ENCODE measurements at places on chromosomes 3 and 15.

GRCh38 chr15:101479851-101480612 lies 9.5 kb downstream of the PCSK6 start:
- no peak for DNase-seq

DNA sequence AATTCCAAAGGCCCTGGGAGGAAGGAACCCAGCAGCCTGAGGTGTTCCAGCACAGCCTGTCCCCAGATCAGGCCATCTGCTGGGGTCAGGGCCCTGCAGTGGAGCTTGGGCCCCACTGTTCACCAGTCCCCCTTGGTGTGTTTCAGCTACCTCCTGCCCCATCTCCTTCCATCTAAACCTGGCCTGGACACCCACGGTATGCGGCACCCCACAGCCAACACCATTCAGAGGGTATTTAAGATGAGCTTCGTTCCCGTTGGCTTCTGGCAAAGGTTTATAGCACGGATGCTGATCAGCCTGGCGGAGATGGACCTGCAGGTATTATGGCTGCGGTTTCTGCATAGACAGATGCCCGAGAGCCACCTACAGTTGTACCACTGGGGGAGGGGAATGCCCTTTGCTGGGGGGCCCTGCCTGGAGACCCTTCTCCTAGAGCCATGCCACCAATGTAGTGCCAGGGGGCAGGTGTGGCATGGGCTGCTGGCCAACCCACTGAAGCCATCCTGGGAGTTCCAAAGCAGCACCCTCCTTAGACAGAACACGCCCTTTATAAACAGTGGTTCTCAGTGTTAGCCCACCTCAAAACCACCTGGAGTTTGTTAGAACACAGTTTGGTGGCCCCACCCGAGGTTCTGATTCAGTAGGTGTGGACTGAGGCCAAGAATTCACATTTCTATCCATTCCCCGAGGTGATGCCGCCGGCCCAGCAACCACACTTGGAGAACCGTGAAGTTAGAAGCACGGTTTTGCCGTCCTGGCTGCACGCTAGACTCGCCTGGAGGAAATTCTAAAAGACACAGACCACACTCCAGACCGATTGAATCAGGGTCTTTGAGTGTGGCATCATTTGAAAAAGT lies 126.9 kb downstream of the LRRK1 start:
- DNase-seq = no peak

GRCh38 chr3:174169736-174170135 lies 689.4 kb upstream of the NAALADL2 start:
- DNase-seq = no peak

- DNase-seq = no peak
These were observed 52.9 kb downstream of the CLSTN2 start for GRCh38 chr3:139987908-139988307.

DNA sequence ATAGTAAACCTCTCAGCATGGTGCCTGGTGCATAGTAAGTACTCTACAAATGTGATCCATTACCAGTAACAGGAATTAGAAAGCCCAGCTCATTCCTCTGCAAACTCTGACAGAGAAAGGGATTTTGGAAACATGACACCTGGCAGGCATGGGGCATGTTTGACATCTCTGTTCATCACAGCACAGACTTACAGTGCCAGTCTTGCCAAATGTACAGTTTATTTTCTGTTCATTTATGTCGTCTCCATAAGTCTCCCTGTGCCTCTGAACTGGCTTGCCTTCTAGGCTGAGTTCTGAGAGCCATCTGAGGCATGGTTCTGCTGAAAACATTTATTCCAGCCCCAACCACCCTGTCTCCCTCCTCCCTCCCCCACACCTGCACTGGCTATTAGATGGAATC lies 67.0 kb upstream of the CTDSPL start:
- no peak for DNase-seq

DNA sequence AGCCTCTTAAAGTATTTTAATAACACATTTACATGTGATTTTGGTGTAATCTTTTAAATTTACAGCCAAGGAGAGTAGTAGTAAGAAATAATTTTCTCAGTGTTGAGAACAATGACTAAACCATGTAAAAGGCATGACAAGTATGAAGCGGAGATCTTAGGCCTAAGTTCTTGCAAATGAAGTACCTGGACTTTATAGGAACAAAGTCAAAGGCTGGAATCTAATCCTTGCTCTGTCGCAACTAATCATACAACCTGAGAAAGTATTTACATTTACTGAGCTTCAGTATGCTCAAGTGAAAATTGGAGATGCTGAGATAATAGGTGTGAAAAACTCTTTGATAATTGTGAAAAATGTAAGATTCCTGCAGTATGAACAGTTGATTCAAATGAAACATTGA lies 86.4 kb upstream of the VGLL3 start:
- no peak for DNase-seq

- DNase-seq = no peak
These were observed 180.7 kb downstream of the SLCO3A1 start for GRCh38 chr15:92034227-92034626.

- DNase-seq = no peak
These were observed 96.6 kb downstream of the LRRC3B start for GRCh38 chr3:26719134-26719533.

DNA sequence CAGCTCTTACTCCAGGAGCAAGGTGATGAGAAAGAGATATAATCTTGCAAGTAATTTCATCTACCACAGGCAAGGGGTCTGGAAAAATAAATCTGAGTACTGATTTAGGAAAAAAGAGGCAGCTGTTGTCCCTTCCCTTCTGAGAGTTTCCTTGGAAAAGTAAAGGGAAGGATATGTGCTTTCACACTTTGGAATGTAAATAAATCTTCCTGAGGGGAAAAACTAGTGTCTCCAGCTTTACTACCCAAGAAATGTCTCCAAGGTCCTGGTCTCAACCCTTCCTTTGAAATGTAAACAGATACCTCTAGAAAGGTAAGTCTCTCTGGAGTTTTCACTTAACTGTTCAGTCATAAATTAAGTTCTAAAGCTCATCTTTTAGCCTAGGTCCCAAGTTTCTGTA lies 102.6 kb downstream of the DPH6 start:
- no peak for DNase-seq

DNA sequence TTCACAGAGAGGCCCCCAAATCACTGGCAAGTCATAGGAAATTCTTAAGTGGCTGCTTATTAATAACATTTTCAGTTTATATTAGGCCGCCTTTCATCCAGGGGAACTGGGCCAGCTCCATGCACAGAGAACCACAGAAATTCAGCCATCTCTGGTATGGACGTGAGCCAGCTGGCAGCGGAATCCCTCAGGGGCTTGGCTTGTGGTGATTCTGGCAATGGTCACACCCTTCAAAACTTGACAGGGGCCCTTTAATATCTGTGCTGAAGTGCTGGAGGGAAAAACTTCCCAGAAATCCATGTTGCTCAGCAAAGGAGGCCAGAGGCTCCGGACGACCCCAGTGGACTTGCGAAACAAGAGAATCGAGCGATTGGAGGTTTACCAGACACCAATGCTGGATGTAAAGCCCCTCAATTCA lies 11.3 kb downstream of the PRICKLE2 start:
- no peak for DNase-seq

- DNase-seq = no peak
These were observed 61.9 kb downstream of the PTPN9 start for GRCh38 chr15:75517233-75517632.

GRCh38 chr3:174758943-174759342 lies 100.2 kb upstream of the NAALADL2 start:
- no peak for DNase-seq

DNA sequence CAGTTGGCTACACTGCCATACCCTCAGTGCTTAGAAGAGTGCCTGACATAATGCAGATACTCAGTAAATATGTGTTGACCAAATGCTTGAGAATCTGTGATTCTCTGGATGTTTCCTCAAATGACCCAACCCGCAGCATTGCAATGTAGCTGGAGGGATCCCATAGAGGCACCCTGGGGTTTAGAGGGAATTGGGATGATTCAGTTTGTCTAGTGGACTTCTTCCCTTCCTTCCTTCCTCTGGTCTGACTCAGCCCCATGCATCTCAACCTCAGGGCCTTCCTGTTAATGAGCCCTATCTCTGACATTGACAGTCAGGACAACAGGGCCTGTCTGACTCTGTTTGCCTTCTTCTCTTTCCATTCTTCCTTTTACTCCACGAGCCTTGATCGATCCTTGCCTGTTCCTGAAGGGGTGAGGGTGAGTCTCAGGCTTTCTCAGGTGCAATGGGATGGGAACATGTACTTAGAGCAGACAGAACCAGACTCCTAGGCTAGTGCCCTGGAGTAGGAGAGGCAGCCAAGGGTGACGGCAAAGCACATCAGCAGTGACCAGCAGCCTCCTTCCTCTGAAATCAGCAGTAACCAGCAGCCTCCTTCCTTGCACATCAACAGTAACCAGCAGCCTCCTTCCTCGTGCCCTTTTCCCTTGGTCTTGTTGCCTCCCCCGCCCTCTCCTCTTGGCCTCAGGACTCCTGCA lies 78.2 kb downstream of the DGKG start:
- DNase-seq = no peak

GRCh38 chr15:68307131-68307928 lies 29.8 kb downstream of the FEM1B start:
- DNase-seq = no peak

GRCh38 chr3:31043184-31043819 lies 148.8 kb upstream of the GADL1 start:
- DNase-seq = no peak

DNA sequence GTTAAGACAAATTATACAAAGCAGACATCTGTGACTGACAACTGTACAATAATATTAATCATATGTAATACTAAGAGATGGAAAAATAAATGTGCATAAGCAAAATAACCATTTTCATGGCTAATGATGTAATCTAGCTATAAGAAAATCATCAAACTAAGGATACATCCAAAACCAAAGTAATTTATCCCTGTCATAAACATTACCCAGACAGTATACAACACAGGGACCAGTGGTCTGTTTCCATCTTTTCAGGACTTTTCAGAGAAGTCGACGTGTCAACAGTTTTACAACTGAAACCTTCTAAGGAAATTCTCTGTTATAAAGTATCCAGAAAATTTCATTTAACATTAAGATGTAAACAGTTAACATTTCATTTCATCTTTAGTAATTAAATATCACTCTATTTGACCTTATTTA lies 11.0 kb downstream of the THBS1 start:
- DNase-seq = no peak

DNA sequence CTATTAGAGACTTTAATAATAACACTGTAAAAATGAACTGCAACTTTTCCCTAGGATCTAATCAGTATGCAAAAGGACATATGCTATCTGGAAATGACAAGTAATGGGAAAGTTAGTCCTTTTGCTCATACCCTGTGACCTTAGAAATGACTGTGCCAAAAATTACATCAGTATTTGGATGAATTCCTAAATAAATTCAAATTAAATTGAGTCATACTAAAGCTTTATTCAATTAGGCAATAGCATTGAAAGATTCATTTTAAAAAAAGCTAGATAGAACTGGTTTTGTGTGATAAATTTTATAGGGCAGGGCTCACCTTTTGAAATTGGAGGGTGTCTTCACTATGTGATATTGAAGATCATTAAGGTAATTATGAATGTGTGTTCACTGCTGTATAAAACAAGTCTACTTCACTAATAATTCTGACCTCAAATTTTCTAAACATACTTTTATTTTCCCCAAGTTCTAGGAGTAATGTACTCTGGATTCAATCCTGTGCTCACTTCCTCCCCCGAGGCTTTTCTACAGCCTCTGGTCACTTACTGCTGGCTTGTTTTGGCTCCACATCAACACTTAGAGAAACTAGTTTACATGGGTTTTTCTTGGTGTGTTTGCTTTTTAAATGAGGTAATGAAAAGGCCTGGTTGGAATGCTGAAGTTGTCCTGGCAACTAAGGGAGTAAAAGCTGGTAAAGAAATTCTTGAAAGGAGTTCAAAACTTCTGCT lies 44.4 kb upstream of the SPTSSB start:
- no peak for DNase-seq

DNA sequence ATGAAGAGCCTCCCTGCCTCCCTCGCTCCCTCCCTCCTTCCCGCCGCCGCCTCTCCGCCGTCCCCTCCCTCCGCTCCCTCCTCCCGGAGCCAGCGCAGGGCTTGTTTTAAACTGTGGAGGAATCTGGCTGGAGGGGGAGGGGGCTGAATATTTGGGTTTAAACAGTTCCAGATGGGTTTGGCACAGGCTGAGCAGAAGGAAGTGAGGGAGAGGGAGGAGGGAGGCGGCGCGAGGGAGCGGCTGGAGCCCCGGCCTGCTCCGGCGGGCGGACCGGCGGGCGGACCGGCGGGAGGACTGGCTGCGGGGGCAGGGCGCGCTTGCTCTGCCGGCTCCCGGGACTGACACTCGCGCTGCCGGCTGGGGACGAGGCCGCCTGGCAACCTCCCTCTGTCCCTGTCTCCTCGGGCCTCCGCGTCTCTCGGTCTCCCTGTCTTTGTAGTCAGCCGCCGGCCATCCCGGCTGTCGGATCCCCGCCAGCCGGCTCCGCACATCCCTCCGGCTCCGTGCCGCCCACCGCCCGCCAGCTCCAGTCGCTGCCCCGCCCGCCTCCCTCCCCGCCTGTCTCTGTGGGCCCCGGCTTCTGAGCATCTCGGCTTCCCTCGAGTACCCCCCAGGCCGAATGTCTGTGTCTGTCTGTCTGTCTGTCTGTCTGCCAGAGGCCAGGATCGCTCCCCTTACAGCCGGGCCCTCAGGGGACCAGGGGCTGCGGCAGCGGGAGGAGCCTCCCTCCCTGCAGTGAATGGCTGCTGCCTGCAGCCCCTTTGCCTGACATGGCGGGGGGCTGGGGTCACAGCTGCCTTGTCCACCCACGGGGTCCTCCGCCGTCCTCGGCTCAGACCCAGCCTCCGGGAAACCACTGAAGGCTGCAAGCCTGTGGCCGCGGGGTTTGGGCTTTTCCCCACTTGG lies 7.6 kb downstream of the EPHB3 start:
- DNase-seq = no peak

DNA sequence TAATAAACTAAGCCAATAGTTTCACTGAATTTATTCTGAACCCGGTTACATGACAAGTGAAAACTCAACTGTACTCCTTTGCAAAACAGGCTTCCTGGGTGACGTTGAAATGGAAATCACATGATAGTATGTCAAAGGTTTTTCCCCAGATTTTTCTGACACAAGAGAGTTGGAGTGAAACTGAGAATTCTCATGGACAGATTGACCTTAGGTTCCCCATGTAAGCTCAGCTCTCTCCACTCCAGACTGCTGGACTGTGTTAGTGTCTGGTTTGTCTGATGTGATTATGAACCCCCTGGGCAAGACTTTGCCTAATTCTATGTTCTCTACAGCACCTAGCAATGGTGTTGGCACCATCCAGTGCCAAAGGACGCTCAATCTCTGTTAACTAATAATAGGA lies 219.7 kb upstream of the COL8A1 start:
- DNase-seq = no peak

DNA sequence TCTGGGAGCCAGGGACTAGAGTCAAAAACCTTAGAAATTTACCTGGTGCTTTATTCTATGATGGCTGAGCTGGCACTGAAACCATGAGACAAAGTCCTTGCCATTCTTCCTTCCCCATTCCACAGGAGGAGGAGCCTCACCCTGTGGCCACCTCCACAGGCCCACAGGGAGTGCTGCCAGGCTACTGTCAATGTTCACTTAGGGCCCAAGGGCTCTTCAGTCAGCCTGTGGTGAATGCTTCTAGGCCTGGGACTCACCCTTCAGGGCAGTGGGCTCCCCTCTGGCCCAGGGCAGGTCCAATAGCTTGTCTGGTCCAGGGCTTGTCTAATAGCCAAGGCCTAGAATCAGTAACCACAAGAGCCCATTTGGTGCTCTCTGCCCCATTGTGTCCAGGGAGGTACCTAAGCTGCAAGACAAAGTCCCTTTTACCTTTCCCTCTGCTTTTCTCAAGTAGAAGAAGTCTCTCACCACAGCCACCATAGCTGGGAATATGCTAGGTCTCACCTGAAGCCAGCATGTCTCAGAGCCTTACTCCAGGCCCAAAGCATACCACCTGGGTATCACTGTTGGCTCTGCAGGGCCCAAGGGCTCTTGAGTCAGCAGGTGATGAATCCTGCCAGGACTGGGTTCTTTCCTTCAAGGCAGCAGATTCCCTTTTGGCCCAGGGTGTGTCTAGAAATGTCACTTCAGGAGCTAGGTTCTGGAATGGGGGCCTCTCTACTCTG lies 61.8 kb upstream of the CHRNB4 start:
- DNase-seq = no peak
